RWPE2 (cell line): ENCODE measurements at places on chromosomes 3 and 15.

GRCh38 chr15:57406062-57406772 is 29.9 kb downstream of the CGNL1 start:
- no peak for DNase-seq

- peak; percentile 72 for DNase-seq
Measured at GRCh38 chr15:41821831-41822230, 6.1 kb upstream of the JMJD7 start.

GRCh38 chr3:160330109-160330508 is 68.9 kb downstream of the IFT80 start:
- no peak for DNase-seq

DNA sequence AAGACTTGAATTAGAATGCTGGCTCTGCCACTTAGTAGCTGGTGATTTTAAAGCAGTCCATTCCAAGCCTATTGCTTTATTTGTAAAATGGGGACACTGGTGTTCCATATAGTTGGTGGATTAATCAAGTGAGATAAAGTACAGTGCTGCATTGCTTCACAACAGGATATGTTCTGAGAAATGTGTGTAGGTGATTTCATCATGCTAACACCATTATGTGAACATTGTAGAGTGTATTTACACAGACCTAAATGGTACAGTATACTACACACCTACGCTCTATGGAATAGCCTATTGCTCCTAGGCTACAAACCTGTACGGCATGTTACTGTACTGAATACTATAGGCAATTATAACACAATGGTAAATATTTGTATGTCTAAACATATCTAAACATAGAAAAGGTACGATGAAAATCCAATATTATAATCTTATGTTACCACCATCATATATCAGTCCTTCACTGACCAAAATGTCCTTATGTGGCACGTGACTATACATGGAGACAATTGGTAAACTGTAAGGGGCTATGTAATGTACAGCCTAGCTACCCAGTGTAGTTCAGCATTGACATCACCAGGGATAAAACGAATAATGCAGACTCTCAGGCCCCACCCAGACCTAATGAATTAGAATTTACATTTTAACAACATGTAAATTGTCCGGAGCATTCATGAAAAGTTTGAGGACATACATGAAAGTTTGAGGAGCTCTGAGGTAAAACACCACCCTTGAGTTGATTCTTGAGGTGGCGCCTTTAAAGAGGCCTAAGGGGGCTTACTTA is 121.4 kb upstream of the BFSP2 start:
- DNase-seq: no peak

DNA sequence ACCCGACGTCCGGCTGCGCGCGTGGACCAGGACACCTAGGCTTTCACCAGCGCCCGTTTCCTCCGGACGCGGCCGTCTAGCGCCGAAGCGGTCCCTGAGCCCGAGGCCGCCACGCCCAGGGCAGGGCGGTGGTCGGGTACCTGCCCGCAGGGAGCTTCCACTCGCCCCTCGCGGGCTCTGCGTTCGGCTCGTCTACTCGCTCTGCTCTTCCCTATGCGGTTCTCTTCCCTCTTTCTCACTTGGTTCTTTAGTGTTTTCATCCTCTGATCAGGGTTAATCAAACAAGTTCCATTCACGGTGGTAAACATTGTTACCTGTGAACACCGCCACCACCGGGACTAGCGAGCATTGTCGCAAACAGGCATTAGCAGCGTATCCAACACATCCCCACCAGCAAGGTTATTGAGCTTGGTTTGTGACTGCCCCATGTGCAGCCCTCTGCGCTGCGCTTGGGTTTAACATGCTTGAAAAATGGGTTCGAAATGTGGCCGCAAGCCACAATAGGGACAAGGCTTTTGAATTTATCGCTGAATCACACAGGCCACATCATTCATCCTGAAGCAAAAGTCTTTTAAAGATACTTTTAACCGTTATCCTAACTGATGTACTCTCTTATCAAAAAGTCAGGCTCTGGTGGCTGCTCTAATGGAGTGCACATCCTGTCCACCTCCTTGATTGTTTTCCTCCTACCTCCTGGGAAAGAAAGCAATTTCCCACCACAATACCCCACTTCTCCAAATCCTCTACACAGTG is 843 bp upstream of the CD47 start:
- DNase-seq: no peak

- no peak for DNase-seq
Measured at GRCh38 chr3:180478695-180479094, 123.3 kb upstream of the TTC14 start.

GRCh38 chr3:38634111-38634510 is 15.4 kb downstream of the SCN5A start:
- no peak for DNase-seq
